ENCODE measurements at places on chromosomes 6 and 20.

DNA sequence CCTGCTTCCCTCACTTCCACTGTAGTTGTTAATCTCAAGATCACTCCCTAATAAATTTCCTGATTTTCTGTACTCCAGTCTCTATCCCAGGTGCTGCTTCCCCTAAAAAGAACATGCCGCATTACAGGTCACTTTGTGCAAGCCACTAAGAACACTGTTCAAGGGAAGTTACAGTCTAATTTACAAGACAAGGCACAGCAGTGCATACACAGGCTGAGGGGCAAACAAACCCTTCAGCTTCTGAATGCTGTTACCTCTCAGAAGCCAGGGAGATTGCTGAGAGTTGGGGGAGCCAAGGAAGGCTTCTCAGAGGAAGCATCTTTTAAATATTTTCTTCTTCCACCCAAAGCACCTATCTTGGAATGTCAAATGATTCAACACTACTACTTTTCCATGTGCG, 445.3 kb upstream of the FLRT3 start:
- DNase-seq, result no peak

- peak; percentile 42 for DNase-seq
These were observed 9.7 kb upstream of the TNFRSF6B start for GRCh38 chr20:63686492-63687321.

DNA sequence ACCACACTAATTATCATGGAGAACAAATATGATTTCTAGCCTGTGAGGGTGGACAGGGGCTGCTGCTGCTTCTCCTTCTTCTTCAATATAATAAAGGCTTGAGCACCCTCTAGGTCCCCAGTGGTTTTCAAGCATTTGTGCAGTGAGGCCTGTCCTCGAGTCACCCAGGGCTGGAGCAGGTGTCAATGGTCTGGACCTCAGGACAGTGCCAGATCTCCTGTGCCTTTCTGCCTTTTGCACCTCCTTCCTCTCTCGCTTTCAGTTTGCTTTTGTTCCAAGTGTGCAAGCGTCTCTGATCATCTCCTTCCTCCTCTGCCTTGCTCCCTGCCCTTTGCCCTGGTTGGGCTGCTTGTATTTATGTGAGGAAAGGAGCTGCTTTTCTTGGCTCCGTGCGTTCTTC, 152.2 kb upstream of the SYNDIG1 start:
- no peak for DNase-seq

- no peak for DNase-seq
These were observed 131.6 kb downstream of the HFE start for GRCh38 chr6:26218824-26219223.

- DNase-seq, result peak; percentile 17
These were observed 81.2 kb downstream of the ASXL1 start for GRCh38 chr20:32439132-32439829.

DNA sequence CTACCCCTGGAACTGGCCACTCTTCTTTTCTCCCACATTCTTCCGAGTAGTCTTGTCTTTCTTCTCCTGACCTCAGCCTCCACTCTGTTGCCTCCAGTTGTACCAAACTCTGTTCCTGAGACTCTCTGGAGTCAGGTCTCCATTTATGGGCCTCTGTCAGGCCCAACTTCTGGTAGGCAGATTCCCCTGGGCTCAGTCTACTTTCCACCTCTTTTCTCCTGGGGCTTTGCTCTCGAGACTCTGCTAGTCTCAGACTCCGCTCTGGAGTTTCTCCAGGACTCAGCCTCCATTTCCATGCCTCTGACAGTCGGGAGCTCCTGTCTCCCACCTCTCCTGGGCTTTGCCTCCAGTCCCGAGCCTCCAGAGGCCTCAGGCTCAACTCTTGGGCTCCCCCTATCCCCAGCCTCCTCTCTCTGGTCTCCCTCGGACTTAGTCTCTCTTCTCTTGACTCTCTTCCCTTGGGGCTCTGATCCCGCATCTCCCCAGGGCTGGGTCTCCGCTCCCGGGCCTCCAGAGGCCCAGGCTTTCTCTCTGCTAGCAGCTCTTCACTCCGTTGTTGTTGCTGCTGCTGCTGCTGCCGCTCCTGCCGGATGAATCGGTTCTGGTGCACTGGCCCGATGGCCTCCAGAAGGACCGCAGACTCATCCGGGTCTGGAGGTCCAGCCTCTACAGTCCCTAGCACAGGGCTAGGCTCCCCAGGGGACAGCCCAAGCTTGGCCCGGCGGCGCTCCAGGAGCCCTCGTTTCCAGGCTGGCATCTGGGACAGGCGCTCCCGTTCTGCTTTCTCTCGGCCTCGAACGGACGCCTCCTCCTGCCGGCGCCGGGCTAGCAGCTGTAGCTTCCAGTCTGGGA, 1.1 kb downstream of the PPP1R18 start:
- no peak for DNase-seq

- DNase-seq, result no peak
These were observed 1404.0 kb upstream of the ADGRB3 start for GRCh38 chr6:67231092-67231491.

DNA sequence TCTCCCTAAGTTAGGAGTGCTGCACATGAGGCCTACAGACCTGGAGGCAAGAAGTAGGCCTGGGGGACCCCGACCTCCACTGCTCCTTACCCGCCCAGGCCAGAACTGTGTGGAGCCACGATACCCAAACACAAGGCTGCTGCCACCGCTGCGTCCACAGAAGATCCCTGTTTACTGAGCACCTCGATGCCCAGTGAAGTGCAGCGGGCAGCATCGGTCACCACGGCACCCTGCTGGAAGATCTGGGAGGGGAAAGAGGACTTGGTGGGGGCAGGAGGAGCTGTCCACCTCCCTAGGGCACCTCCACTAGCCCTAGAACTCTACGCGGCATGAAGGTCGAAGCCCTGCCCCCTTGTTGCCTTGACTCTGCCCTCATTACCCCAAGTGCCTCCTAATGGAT, 9.9 kb downstream of the GGT7 start:
- DNase-seq, result no peak

DNA sequence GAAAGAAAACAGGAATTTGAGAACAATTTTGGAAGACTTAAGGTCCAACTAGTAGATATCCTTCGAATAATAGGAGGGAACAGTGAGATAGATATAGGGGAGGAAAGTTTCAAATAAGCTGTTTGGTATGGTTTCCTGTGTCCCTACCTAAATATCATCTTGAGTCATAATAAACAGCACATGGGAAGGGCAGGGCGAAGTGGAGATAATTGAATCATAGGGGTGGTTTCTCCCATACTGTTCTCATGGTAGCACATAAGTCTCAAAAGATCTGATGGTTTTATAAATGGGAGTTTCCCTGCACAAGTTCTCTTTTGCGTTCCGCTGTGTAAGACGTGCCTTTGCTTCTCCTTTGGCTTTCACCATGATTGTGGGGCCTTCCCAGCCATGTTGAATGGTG, 39.5 kb upstream of the ENPP5 start:
- DNase-seq, result no peak

DNA sequence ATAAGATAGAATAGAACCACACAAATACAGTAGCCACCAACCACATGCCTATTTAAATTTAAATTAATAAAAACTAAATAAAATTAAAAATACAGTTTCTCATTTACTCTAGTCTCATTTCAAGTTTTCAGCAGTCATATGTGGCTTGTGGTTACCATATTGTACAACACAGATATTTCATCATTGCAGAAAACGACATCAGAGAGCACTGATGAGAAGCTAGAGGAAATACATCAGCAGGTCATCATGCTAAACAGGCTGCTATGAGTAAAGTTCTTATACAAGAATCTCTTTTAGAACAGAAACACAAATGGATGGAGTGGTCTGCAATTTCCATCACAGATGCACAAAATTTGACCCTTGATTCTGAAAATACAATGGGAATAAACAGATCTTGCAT, 36.6 kb downstream of the TBC1D32 start:
- no peak for DNase-seq

GRCh38 chr20:24670981-24671380, 201.6 kb downstream of the SYNDIG1 start:
- no peak for DNase-seq

DNA sequence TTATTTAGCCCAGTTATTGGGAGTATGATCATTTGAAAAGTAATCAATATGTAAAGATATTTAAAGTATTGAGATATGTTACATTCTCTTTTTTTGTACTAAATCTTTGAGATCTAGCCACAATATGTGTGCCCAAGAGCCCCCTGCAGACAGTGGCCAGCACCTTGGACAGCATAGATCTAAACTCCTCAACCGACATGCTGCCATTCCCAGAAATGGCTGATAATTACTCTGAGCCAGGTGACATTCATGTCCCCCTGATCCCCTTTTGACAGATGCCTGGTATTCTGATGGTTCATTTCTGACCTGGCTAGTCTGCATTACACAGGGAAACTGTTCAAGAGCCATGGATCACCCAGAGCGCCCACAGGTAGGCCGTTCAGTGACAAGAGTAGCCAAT, 177.1 kb downstream of the ZDHHC14 start:
- no peak for DNase-seq

GRCh38 chr20:41830702-41831101, 212.5 kb upstream of the CHD6 start:
- DNase-seq, result no peak

DNA sequence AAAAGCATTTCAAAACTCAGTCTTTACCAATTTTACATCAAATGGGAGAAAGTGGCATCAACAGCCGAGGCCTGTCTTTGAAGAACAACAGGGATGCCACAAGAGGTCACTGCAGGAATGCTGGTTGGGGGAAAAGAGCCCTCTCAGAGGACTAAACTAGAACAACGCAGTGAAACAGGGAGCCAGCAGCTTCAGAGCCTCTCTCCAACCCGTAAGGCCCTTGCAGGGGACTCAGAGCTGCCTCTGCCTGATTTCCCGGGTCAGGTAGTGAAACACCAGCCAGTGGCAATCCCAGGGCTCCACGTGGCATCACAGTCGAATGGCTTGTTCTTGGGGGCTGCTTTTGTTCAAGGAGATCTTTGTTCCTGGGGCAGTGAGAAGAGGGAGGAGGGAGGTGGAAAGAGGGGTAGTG, 55.0 kb upstream of the KCNK16 start:
- no peak for DNase-seq

- no peak for DNase-seq
These were observed 124.8 kb downstream of the AHI1 start for GRCh38 chr6:135372758-135373157.

DNA sequence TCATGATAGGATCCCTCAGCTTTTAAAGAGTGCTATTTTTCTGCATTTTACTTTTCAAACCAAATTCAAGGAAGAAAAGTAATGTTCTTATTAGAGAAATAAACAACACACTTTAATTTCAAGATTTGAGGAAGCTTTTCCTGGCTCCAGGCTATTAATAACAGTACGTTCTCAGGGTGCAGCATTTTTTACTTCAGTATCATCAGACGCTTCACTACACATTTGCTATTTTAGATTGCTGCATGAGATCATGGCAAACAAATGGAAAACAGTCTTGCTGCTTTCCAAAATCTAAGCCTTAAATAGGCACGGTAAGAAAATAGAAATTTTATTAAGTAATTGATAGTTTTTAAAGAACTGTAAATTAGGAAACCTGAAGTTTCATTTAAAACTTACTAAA, 253.6 kb upstream of the EXOC2 start:
- DNase-seq, result no peak

- DNase-seq, result no peak
These were observed 2.2 kb upstream of the TUBB2B start for GRCh38 chr6:3229566-3230178.

DNA sequence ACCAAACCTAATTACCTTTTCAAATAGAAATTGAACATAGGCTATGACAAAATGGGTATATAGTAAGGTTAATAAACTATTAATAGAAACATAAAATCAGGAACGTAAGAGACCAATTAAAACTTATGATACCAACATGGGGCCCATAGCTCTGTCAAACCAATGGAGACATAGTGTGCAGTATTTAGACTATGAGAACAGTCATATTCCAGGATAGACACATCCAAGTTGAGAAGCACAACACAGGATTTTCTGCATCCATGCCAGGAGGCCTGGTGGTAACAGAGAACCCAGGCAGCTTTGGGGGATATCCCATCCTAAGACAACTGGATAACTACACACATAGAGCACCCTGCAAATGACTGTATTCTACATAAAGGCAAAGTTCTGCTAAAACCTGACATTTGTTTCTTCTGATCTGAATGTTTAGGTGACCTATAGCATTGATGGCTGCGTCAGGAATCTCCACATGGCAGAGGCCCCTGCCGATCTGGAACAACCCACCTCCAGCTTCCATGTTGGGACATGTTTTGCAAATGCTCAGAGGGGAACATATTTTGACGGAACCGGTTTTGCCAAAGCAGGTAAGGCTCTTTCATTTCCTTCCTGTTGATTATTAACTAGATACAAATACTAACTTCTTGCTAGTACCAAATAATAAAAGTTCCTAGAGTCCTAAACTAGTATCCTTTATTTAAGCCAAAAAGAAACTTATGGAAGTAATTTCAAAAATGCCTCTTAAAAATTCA, 202.7 kb downstream of the ARHGAP18 start:
- DNase-seq, result no peak

DNA sequence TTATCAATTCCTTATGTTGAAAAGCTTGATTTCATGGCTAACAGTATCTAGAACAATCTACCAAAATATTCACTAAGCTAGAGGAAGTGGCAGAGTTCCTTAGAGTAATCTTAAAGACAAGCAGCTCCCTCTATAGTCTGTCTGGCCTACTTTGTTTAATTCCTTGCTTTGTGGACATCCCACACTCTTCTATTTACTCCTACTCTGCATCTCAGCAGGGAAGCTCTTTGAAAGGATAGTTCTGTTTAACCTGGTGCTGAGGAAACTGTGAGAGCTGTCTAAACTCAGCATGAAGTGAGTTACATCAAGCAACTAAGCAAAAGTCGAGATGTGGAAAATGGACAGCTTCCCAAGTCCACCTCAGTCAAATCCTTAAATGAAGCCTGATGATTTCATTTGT, 4.3 kb downstream of the REV3L start:
- no peak for DNase-seq

- no peak for DNase-seq
These were observed 74.8 kb downstream of the GCNT2 start for GRCh38 chr6:10595731-10596664.

GRCh38 chr20:52760791-52761190, 211.4 kb upstream of the TSHZ2 start:
- no peak for DNase-seq

DNA sequence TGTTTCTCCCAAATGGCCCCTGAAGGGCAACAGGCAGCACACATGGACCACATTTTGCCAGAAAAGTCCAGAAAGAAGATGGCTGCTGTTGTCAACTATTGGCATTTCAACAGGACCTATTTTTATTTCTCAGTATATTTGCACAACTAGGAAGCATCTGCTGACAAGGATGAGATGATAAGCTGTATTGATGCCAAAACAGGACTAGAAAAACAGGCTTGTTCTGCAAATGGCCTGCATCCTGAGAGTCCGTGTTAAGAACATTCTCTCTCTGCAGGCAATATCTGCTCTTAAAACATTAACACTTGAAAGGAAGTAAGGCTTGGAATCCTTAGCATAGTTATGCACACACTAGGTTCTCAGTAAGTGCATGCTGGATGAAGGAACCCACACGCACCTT, 283.7 kb downstream of the ESR1 start:
- DNase-seq, result no peak

- no peak for DNase-seq
These were observed 46.4 kb upstream of the SPDEF start for GRCh38 chr6:34602318-34603111.
